ENCODE measurements at places on chromosomes 12 and 14. TPM values are rescaled to one million over a fixed set of nuclear protein-coding genes. Genes with fewer than 3 reads are reported as not detected.

YLPM1 gene
- 32.6 TPM for total RNA-seq

DNA sequence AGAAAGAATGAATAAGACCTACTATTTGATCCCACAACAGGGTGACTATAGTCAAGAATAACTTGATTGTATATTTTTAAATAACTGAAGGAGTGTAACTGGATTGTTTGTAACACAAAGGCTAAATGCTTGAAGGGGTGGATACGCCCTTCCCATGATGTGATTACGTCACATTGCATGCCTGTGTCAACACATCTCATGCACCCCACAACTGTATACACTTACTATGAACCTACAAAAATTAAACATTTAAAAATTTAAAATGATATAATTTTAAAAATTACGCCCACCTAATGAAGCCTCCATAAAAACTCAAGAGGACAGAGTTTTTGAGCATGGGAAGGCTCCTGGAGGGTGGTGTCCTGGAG lies 94.5 kb downstream of the SCARB1 start:
- no peak for DNase-seq

- DNase-seq = no peak
Observed at GRCh38 chr12:22447223-22447622, 97.1 kb downstream of the C2CD5 start.

- no peak for DNase-seq
Observed at GRCh38 chr12:117139025-117139717, 40.0 kb upstream of the TESC start.

MARCHF9 gene
- 10.1 TPM for total RNA-seq

GRCh38 chr12:56723889-56724700 lies 1.0 kb downstream of the NACA start:
- no peak for DNase-seq

DDX55 gene
- 48.6 TPM for total RNA-seq

- no peak for DNase-seq
Observed at GRCh38 chr12:58648176-58648575, 272.1 kb downstream of the LRIG3 start.

DNA sequence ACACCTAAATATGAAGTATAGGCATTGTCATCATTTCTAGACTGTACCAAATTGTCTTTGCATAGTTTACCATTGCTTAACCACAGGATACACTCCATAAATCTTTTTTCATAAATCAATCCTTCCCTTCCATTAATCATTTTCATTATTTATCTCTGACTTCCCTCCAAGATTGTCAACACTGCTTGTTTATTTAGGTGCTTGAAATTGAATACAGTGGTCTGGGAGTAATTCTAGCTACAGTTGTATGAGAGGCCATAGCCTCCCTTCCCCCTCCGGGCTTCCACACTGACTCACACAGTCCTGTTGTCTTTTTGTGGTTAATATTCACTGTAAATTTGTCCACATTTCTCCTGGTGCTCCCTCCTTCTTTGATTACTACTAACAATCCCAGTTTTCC lies 114.2 kb upstream of the ARID2 start:
- no peak for DNase-seq

GRCh38 chr12:27766587-27766986 lies 13.4 kb upstream of the KLHL42 start:
- DNase-seq = no peak

KRT6A gene
- not detected for total RNA-seq

PLEKHG7 gene
- total RNA-seq = not detected

- no peak for DNase-seq
Observed at GRCh38 chr14:78425330-78425729, 255.2 kb downstream of the NRXN3 start.

GPR132 gene
- 1.1 TPM for total RNA-seq

DNA sequence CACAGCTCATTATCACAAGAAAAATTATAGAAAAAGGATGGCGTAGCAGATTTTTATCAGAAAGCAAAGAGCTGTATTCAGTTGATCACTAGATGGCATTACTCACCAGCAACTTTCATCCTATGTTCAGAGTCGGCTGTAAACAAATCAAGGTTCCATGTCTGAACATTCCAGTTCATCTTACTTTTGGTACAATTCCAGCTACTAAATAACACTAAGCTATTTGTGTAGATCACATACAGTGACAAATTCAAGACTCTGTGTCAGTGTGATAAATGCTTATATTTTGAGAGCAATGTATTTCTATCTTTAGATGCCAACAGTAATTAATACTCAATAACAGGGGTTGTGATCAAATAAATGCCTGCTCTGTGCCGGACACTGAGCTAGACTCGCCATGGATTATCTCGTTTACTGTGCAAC lies 30.1 kb downstream of the NRDE2 start:
- no peak for DNase-seq

GRCh38 chr12:34291426-34291901 lies 269.2 kb downstream of the ALG10 start:
- DNase-seq = no peak

DNA sequence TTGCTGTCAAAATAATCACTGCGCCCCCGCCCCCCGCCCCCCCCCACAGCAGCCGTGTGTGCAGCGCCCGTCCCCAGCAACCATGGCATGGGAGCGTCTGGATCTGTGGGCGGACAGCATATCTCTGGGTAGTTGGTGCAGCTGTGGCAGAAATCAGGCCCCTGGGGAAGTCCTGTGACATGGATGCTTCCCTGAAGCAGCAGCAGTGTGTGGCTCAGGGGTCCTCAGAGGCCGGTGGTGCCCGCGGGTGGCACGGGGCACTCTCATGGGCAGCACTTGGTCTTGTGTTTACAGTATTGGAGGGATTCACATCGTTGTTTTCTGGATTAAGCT lies 19.2 kb downstream of the XRCC3 start:
- DNase-seq = no peak

GRCh38 chr12:121050725-121051124 lies 11.7 kb upstream of the OASL start:
- DNase-seq = no peak

DNA sequence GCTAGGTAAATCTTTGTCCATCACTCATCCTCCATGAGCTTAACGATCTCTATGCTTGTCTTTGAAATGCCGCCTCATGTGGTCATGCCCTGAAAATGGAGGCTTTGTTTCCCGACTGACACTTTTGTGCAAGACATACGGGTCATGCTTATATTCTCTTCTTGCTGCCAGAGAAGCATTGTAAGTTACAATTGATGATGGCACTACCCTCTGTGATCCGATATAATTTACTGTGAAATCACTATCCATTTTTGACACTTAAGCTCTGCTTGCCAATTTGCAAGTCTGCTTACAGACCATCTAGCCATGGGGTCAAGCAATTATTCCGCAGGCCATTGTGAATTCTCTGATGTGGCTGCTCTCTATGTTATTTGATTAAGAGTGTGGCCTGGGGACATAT lies 650.0 kb downstream of the FLRT2 start:
- no peak for DNase-seq

- no peak for DNase-seq
Observed at GRCh38 chr12:11785712-11786111, 136.2 kb downstream of the ETV6 start.

PIWIL1 gene
- total RNA-seq = not detected

DNA sequence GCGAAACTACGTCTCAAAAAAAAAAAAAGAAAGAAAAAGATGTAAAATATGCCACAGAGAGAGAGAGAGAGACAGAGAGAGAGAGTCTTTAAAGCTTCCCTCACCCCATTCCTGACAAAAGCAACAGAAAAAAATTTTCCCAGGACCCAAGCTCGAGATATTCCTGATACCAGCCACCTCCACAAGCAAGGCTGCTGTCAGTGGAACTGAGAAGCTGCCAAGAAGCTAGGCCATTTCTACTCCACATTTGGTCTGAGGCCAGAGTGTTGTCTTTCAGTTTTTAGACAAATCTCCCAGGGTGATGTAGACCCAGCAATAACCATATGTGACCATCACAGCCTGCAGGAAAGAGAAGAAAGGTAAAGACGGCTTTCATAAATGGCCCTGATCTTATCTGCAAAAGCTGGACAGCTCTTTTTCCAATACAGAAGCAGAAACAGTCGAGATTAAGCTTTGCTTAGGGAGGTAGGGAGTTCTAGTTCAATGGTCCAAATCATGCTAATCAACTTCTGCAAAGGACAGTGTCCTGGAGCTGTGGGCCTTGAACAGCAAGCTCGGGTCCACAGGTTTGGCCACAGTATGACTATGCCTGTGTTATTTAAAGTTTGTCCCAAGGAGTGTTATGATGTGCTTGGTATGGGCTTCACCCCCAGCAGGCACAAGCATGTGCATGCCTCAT lies 130.3 kb upstream of the NUDT4 start:
- DNase-seq = no peak

GRCh38 chr14:65228436-65228835 lies 126.1 kb upstream of the MAX start:
- DNase-seq = no peak

DNA sequence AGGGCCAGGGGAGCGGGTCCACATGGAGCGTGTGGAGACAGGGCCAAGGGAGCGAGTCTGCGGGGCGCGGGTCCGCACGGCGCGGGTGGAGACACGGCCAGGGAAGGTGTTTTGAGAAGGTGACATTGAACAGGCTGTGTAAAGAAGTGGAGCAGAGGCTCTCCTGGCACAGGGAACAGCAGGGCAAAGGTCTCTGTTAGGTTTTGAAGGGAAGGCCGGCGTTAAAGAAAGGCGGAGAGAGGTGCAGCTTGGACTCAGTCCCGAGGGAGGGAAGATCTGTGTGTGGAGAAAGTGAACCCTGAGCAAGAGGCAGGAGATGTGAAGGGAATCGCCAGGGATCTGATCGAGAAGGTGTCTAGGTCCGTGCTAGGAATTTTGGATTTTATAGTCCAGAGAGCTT lies 1.8 kb downstream of the PXMP2 start:
- no peak for DNase-seq

HOXC12 gene
- total RNA-seq = 0.27 TPM

DNA sequence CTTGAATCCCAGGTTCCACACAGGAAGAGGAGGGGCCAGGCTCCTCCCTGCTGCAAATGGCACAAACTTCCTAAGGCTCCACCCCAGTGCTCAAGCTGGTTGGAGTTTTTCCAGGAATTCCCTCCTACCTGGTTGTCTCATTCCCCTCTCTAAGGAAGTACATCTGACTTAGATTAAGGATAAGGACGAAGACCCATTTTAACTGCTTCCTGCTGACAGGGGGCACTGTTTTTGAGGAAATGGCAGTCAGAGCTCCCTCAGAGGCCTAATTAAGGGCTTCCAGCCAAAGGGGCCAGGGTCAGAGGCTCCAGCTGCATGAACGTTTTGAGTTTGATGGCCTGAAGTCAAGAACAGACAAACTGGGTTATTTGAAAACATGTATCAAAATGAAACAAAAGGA lies 1084.7 kb downstream of the SLC6A15 start:
- DNase-seq = no peak

DNA sequence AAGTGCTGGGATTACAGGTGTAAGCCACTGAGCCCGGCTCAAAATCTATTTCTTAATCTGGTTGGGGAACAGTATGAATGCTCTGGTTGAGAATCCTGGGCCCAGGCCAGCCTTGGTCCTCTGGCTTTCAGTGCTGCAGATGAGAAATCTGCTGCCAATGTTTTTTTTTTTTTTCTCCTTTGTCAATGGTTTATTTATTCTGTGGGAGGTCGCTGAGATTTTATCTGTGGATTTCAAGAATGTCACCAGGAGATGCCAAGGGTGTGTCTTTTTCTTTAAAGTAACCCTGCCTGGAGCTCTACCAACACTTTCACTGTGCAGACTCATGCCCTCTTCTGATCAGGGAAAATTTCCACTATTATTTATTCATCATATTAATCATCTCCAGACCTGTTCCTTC lies 3.6 kb downstream of the SLC25A29 start:
- no peak for DNase-seq

- DNase-seq = no peak
Observed at GRCh38 chr14:99940064-99940463, 125.2 kb upstream of the EVL start.

DNA sequence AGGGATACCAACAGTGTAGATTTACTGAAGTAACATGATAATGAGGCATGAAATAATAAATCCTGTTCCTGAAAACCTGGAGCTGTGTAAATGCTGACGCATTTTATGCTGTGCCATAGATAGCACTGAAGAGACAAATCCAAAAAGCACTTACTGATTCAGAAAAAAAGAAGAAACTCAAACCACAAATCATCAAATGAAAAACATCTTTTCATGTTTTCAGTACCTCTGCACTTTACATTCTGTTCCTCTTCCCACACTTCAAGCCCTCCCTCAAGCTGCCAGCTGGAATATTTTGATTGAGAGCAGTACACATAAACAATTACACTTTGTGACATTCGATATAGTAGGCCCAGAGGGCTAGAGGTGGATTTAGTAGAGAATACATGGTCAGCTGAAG lies 362.3 kb downstream of the NAV3 start:
- no peak for DNase-seq

CLBA1 gene
- 4.4 TPM for total RNA-seq

GRCh38 chr12:70415987-70416386 lies 49.9 kb downstream of the KCNMB4 start:
- DNase-seq = no peak

- no peak for DNase-seq
Observed at GRCh38 chr14:35034440-35034833, 11.6 kb upstream of the FAM177A1 start.

NRXN3 gene
- not detected for total RNA-seq

IFT81 gene
- 6.7 TPM for total RNA-seq

KRT6C gene
- total RNA-seq = not detected

SMCO2 gene
- not detected for total RNA-seq

DNA sequence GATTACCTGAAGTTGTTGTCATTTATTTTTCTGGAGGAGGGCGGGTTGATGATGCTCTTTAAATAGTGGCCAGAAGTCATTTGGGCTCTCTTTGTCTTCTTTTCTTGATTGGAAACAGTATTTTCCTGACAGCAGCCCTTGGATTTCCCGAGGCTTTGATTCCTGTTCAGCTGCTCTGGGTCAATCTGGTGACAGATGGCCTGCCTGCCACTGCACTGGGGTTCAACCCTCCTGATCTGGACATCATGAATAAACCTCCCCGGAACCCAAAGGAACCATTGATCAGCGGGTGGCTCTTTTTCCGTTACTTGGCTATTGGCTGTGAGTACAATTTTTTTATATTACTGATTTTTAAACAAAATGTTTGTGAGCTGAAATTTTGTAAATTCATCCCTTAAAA lies 60.4 kb downstream of the ANAPC7 start:
- DNase-seq = no peak

KRT2 gene
- total RNA-seq = not detected

DNA sequence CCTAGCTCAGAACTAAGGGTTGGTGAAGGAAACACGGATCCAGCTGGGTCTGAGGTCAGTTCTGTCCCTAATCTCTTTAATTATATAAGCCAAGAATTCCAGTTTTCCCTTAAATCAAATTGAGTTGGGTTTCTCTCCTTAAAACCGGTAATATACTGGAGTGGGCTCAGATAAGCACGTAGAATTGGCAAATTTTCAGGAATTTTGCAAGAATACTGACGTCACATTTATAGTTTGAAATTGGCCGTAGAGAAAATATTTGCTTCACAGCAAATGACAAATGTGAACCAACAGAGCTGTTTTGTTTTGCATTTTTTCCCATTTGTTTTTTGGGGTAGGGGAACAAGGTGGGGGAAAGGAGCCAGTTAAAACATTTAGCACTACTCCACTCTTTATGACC lies 17.4 kb downstream of the C12orf50 start:
- DNase-seq = no peak

DNA sequence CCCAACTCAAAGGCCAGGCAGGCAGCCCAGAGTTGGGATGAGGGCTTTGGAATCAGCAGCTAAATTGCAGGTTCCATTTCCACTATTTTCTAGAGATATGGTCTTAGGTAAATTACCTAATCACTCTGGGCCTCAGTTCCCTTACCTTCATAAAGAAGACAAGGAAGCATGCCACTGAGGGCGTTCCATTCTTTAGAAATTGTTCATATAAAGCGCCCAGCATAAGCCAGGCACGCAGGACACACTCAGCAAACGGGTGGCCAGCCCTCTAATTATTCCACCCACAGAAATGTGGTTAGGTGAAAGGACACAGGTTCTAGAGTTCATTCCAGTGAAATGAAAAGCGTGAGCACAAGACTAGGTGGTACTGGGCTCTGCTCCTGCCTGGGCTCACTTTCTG lies 87.9 kb upstream of the BCL11B start:
- DNase-seq = no peak
